ENCODE measurements at places on chromosomes 5 and 9.

GRCh38 chr9:128148509-128149000 lies 698 bp upstream of the LCN2 start:
- DNase-seq = no peak

GRCh38 chr5:20368571-20369517 lies 380.8 kb upstream of the CDH18 start:
- DNase-seq = no peak

DNA sequence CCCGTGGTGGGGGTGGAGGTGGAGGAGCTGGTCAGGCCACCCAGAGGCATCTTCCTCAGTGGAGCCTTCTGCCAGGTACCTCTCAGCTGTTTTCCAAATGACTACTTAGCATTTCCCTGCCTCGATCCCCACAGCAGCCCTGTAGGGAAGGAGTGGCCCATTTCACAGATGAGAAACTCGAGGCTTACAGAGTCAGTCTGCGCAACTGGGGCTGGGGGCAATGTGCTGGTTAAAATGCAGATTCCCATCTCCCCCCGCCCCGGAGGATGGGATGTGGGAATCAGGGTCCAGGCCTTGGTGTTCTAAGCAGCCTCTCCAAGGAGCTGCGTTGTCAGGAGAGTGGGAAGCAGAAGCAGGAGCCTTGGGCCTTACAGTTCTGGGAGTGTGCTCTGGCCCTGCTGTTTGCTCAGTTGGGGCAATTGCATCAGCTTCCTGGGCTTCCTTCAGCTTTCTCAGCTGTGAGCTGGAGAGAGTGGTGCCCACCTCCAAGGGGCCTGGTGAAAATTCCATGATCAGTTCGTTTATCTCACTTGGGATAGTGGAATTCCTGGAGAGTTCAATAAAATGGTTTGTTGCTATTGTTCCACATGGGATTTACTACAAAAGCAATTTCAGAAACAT lies 19.4 kb downstream of the ERGIC1 start:
- DNase-seq = no peak

DNA sequence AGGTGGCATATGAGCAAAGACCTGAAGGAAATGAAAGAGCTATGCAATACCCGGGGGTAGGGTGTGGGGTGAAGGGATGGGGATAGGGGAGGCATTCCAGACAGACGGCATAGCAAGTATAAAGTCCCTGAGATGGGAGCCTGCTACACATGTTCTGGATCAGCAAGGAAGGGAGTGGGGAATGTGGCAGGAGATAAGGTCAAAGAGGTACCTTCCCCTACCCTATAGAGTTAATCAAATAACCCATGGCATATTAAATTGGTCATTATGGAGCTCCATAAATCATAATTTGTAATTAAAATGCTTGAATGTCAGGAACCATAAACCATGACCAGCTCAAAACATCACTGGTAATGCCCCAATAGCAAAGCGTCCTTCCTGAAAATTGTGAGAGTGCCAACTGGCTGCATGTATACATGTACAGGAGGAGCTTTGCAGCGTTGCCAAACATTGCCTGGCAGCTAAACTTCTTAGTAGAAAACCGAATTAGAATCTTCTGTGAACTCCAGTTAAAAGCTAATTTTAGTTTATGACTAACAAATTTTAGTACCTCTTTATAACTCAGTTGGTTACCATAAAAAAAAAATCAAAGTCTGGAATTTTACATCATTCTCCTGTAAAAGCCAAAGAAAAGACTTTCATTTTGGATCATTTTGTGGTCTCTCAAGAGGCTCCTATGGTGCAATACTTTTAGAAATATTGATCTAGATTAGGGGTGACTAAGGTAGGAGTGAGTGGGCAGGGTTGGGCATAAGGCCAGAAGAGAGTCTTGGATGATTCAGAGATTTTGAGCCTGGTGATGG lies 4.7 kb downstream of the DNAI1 start:
- DNase-seq = no peak

GRCh38 chr9:23538067-23538402 lies 288.0 kb downstream of the ELAVL2 start:
- DNase-seq = no peak

- DNase-seq = no peak
Measured at GRCh38 chr9:87567983-87568382, 70.3 kb downstream of the DAPK1 start.

DNA sequence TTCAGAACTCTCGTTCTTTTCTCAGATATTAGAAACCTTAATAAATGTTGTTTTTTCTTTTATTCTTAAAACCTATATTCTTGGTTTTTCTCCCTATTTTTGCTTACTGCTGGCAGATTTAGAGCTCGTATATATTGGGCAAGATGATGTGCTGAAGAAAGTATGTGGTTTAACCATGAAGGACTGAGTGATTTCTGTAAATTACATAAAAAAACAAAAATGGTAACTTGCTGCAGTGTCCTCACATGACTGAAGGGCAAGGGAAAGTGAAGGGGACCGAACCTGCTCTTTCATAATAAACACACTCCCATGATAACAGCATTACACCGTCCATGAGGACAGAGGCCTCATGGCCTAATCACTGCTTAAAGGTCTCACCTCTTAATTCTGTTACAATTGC lies 393.8 kb upstream of the ZNF608 start:
- DNase-seq = no peak

- no peak for DNase-seq
Measured at GRCh38 chr5:139796061-139796806, 626 bp downstream of the PSD2 start.

GRCh38 chr5:113020461-113021273 lies 44.1 kb downstream of the DCP2 start:
- DNase-seq = no peak

DNA sequence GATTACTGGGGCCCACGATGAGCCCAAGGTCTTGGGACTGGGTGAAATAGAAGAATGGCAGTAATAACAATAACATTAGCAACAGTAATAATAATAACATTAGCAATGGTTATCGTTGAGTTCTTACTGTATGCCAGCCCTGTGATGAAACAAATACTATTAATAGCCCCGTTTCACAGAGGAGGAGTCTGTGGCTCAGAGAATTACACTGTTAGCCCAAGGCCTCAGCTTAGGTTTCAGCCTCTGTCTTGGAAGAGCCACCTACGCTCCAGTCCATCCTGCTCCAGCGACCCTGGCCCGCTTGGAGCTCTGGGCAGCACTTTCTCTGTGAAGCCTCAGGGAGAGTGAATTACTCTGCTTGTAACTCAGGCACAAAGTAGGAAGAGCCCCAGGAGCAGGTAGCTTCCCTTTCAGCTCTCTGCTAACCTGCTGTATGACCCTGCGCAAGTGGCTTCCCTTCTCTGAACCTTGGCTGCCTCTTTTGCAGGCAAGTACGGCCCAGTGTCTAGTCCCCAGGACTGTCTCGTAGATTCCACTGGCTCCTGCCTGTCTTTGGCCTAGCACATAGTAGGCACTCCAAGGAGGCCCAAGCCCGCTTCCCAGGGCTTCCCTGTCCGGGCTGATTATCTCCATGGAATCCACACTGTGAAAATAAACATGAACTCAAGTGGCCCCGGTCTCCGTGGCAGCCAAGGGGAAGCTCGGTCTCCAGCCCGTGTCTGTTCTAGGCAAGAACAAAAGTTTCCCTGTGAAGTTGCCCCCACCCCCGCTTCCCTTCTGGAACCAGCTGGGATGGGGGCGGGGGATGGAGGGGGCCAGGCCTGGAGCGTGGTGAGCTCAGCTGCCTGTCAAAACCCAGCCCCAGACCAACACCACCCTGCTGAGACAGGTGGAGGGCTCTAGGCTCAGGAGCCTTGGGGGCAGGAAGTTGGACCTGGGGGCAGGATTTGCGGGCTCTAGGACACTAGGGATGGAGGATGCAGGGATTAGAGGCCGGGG lies 26.2 kb upstream of the LMX1B start:
- DNase-seq = no peak

GRCh38 chr5:36685631-36686288 lies 79.4 kb downstream of the SLC1A3 start:
- no peak for DNase-seq

DNA sequence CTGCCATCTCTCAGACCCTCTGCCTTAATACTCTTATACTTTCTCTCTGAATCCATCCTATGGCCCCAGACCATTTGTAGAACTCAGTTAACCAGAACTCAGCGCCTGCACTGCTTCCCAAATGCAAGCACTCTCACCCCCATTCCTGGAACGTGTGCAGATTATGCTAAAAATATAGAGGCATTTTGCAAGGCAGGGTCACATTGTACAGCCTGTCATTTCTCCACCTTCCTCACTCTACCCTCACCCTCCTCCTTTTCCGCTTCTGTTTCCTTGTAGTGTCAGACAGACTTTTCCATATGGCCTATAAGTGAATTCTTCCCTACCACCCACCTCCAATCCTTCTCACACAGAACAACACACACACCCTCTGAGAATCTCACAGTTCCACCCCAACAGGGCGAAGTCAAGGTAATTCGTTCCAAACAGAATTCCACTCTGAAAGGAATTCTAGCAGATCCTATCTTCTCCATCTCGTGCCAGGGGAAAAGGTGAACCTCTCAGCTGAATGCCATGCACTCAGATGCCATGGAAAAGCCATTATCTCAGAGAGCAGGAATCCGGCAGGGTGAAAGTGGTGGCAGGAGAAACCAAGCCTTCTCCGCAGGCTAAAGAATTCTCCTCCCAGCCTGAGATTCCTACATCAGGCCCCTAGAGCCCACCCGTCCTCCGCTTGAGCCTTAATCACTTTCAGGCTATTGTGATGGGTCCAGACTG lies 25.3 kb downstream of the GGTA1 start:
- no peak for DNase-seq

DNA sequence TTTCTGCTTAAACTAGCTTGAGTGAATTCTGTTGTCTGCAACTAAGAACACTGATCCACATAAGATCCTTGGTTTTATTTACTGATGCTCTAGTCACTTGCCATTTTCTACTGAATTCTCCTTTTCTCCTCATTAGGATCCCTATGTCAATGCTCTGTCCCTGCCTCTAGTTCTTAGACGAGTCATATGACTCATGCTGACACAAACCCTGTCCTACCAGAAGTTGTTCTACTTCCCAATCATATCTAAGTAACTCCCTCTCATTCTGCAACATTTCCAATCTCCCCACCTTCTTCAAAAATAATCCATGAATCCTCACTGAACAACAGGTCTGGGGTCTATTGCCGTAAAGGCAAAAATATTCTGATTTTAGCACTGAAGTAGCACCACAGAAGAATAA lies 47.1 kb upstream of the DMRT1 start:
- no peak for DNase-seq
